ENCODE measurements at places on chromosomes 1 and 21.

- no peak for DNase-seq
Observed at GRCh38 chr1:219138747-219139146, 34.9 kb upstream of the LYPLAL1 start.

GRCh38 chr1:30877205-30877912 lies 31.2 kb downstream of the SDC3 start:
- no peak for DNase-seq

GRCh38 chr1:87435484-87435883 lies 106.8 kb downstream of the LMO4 start:
- DNase-seq: peak; percentile 75

- peak; percentile 54 for DNase-seq
Observed at GRCh38 chr1:26694638-26695355, 1.0 kb upstream of the ARID1A start.

- no peak for DNase-seq
Observed at GRCh38 chr1:248751635-248752034, 3.9 kb downstream of the LYPD8 start.

DNA sequence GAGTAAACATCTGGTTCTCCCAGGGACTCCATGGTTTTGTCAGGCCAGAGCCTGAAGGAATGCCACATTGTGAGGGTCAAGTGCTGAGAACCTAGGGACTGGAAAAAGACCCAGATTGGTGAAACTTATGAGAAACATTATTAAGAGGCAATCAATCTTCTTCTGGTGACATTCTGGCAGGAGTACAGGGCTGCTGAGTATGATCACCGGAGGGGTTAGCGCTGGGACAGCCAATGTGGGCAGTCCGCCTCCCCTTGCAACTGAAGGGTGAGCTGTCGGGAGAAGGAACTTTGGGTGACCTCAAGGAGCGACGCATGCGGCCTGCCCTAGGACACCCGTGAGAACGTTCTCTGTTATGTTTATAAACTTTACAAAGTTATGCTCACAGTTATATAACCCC lies 429.0 kb downstream of the LMO4 start:
- DNase-seq: no peak

- no peak for DNase-seq
Observed at GRCh38 chr1:25501235-25502058, 42.0 kb upstream of the LDLRAP1 start.

- DNase-seq: no peak
Observed at GRCh38 chr1:59238333-59238934, 58.5 kb upstream of the FGGY start.
